ENCODE measurements at places on chromosomes 1 and 21.

GRCh38 chr1:220572416-220572815 lies 44.5 kb downstream of the MARK1 start:
- DNase-seq = no peak

- no peak for DNase-seq
Observed at GRCh38 chr1:176216031-176216430, 8.9 kb upstream of the COP1 start.

DNA sequence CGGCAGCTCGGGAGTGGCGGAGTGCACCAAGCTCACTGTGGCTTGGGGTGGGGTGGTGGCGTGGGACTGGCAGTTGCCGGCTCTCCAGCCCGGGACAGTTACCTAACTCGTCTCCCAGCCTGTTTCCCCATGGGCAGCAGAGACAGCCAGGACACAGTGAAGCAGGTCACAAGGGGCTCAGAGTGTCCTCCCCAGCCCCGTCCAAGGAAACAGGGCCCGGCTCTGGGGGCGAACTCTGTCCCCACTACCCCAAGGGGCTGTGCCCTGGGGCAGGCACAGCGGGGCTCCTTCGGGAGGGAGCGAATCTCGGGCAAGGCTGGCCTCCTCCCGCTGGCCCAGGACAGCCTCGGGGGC lies 759 bp downstream of the GPR157 start:
- no peak for DNase-seq

GRCh38 chr1:188427642-188428041 lies 1598.9 kb downstream of the PLA2G4A start:
- no peak for DNase-seq

DNA sequence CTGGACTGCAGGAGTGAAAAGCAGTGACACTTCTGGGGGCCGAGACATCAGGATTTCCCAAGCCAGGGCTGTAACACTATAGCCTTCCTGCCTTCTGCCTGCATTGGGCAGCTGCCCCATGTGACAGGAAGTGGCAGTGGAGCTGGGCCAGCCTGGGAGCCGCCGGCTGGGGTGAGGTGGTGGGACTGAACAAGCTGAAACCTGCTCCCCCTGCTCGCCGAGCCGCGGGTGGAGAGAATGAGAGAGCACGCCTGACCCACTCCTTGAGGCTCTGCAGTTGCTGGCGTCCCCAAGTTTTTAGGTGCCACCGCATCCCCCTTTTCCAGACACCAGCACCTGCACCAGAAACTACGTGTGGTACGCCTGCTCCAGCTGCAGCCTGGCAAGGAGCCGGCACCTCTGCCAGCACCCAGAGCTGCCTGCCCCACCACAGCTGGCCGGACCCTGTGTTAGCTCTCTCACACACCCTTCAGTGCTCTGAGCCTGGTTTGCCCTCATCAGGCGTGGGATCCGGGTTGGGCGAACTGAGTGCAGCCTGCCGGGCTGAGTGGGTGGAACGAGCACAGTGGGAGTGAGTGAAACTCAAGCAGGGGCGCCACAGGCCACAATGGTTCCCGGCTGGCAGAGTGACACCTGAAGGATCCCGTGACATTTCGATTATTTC lies 119.4 kb downstream of the AKT3 start:
- DNase-seq = no peak

DNA sequence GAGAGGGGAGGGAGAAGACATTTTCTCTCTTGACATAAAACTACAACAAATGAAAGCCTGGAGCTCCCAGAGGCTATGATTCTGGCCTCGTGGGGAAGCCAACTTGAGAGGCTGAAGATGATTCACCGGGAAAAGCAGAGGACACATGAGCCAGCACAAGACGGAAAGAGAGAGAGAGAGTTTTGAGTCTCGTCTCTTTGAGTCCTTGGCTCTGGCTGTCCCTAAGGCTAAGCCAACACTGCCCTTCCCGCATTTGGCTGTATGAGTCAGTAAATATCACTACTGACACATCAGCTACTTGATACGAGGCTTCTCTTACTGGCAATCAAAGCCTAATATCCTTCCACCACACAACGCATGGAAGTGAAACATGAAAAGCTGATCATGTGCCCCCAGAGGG lies 95.5 kb downstream of the GRIK3 start:
- no peak for DNase-seq

DNA sequence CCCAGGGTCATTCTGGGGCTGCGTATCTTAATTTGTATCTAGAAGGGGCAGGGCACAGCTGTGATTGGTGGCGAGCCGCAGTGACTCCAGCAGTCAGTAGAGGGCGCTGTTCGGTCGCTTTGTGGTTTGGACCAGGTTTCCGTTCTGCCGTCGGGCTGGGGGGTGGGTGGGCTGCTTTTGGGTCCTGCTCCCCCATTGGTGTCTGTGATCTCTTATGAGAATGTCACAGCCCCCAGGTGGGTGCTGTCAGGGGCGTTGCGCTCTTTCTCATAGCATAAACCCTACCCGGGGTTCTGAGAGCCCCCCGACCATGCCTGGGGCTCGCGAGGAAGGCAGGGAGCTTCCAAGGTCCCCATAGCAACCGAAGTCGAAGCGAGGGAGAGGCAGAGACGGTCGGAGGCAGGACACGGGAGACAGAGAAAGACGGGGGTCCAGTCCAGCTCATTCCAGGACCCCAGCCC lies 5.4 kb downstream of the TFF3 start:
- no peak for DNase-seq

GRCh38 chr1:211589782-211590721 lies 11.1 kb upstream of the SLC30A1 start:
- no peak for DNase-seq

- no peak for DNase-seq
Observed at GRCh38 chr1:4085546-4085945, 185.5 kb upstream of the C1orf174 start.

DNA sequence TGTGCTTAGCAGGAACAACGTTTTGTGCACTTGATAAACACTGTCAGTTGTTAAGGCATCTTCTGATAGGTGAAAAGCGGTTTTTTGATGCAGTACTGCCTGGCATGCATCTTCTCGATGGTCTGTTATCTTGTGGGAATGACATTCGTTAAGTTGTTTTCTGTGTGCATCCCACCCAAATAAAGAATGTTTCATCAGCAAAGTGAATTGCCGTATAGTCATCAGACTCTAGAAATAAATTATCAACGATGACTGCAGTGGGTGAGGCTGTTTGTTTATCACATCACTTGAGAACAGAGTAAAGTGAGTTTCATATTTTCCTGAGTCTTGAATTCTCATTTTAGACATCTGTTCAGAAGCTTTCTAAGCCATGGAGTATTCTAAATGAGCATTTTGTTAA lies 34.1 kb downstream of the NFIA start:
- DNase-seq = no peak

- no peak for DNase-seq
Observed at GRCh38 chr21:39863111-39863510, 4.1 kb upstream of the PCP4 start.

DNA sequence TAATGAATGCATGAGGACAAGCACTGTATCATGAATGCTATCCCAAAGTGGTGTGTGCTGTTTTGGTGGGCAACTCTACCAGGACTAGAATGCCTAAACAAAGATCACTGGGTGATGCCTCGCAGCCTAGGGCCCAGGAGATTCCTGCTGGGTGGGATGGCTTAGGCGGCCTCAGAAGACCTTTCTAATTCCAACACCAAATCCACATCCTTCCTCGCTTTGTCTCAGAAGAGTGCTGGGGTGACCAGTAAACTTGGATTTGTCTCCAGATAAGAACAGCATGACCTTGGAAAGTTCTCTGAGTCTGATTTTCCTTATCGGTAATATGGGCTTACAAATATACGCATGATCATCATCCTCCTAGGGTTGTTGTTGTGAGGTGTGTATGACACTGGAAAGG lies 76.6 kb downstream of the TLR5 start:
- no peak for DNase-seq

GRCh38 chr1:90074566-90074965 lies 79.7 kb downstream of the ZNF326 start:
- DNase-seq = no peak

GRCh38 chr1:97551113-97551512 lies 369.7 kb downstream of the DPYD start:
- no peak for DNase-seq

GRCh38 chr21:38243732-38244406 lies 12.9 kb upstream of the KCNJ15 start:
- no peak for DNase-seq

- no peak for DNase-seq
Observed at GRCh38 chr1:16608838-16609560, 4.4 kb downstream of the NBPF1 start.

DNA sequence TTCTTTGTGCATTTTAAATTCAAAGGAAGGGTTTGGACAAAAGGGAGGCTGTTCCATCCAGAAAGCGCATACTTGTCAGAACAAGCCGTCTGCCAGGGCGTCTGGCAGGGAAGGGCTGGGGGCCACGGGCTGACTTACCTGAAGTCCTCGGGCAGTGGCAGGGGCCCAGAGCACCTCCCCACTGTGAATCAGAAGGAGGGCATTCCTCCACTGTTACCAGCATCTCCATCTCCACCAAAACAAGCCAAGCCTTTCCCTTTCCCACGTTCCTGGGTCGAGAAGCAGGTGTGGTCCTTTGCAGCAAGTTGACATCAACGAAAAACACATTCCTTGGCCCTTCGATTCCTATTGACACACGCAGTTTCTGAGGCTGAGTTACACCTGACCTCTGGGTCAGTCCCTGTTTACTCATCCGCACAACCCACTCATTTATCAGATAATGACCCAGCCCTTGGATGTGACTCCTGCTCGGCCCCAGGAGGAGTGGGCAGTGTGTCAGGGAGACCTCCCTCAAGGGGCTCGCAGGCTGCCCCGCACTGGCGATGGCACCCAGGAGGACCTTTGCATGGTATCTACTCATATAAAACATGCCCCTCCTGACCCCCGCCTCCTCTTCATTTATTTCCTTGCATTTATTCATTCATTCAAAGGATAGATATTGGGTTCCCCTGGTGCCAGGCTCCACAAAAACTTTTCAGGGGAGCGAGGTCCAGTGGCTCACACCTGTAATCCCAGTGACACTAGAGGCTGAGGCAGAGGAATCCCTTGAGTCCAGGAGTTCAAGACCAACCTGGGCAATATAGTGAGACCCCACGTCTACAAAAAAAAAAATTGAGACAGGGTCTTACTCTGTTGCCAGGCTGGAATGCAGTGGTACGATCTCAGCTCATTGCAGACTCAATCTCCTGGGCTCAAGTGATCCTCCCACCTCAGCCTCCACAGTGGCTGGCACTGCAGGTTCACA lies 60.2 kb downstream of the TOMM20 start:
- no peak for DNase-seq

DNA sequence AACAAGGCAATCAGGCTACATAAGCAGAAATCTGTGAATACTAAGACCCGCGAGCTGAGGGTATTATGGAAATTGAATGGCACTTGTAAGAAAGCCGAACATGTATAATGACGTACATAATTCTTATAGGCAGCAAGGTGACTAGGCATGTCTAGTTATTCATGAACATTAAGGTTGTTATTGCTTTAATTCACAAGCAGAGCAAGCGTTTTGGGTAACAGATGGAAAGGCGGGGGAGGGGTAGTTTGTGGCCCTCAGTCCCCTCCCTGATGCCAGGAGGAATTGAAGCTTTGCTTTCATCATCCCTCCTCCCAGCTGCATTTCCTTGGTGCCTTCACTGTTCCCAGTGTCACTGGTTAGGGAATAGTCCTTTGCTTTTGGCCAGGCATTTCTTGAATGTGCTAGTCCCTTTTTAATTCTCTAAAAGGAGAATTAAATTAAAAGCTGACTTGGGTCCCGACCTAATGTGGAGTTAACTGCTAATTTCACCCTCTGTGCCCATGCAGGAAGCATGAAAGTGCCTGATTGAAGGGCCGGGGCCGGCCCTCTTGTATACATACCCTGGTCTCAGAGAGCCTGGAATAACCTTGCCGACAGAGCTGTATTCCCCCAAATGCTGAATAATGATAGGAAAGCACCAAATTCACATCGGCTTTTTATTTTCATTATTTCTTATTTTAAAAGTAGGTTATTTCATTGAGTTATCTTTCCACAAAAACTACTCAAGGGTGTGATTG lies 42.5 kb downstream of the RYR2 start:
- DNase-seq = no peak

GRCh38 chr1:40662864-40663263 lies 2.6 kb downstream of the RIMS3 start:
- DNase-seq = no peak

GRCh38 chr1:20165522-20165951 lies 20.4 kb upstream of the UBXN10 start:
- no peak for DNase-seq

- no peak for DNase-seq
Observed at GRCh38 chr1:245292141-245292540, 137.4 kb downstream of the KIF26B start.

GRCh38 chr1:18261891-18262290 lies 154.3 kb downstream of the IGSF21 start:
- DNase-seq = no peak

GRCh38 chr21:38888991-38889561 lies 83.3 kb downstream of the ETS2 start:
- no peak for DNase-seq

- no peak for DNase-seq
Observed at GRCh38 chr1:8722366-8722765, 95.1 kb downstream of the RERE start.

- no peak for DNase-seq
Observed at GRCh38 chr1:234001817-234002216, 97.3 kb downstream of the SLC35F3 start.

GRCh38 chr1:247273013-247273412 lies 17.1 kb downstream of the VN1R5 start:
- no peak for DNase-seq

DNA sequence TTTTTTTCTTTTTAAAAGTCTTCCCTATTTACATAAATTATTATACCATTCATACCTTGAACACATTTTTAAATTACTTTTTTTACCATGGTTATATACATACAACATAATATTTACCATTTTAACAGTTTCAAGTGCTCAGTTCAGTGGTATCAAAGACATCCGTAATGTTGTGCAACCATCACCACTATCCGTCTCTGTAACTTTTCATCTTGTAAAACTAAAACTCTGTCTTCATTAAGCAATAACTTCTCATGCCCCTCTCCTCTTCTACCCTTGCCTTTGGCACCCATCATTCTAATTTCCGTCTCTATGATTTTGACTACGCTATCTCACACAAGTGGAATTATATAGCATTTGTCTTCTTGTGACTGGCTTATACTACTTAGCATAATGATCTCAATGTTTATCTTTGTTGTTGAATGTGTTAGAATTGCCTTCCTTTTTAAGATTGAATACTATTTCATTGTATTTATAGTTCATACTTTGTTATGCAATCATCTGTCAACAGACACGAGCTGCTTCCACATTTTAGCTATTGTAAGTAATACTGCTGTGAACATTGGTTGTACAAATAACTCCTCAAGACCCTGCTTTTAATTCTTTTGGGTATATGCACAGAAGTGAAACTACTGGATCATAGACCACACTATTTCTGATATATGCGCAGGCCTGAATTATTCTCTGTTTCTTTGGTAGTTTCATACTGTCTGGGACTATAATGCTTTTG lies 689.5 kb upstream of the NCAM2 start:
- DNase-seq = no peak

- no peak for DNase-seq
Observed at GRCh38 chr1:207645635-207646081, 725 bp downstream of the CR1L start.

GRCh38 chr1:71089536-71090270 lies 8.9 kb upstream of the ZRANB2 start:
- DNase-seq = no peak
